Myocyte (in vitro differentiated cells): ENCODE measurements at places on chromosomes 3 and 15.

- DNase-seq, result no peak
Observed at GRCh38 chr3:107662586-107662985, 139.8 kb downstream of the BBX start.

GRCh38 chr3:14151471-14152083 is 26.7 kb downstream of the TMEM43 start:
- DNase-seq, result no peak

DNA sequence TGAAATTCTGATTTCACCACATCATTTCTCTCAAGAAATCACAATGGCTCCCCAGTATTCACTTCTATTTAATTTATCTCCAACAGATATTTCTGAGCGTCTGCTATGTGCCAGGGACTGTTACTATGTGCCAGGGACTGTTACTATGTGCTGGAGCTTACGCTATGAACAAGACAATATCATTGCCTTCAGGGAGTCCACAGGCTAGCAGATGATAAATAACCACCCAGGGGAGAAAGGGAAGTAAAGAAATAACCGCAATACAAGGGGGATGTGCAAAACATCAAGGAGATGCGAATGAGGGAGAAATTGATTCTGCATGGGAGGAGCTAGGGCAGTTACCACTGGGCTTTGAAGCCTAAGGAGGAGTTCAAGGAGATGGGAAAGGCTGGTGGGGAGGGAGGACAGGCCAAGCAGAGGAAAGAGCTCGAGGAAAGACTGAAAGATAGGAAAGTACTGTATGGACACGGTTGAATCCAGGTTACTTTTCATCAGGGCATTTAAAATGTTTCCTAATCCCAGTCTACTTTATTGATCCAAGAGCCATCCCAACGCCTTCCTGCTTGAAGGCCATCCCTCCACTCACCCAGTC is 2.5 kb downstream of the THSD4 start:
- no peak for DNase-seq

GRCh38 chr3:64619216-64619615 is 68.6 kb downstream of the ADAMTS9 start:
- DNase-seq, result no peak

DNA sequence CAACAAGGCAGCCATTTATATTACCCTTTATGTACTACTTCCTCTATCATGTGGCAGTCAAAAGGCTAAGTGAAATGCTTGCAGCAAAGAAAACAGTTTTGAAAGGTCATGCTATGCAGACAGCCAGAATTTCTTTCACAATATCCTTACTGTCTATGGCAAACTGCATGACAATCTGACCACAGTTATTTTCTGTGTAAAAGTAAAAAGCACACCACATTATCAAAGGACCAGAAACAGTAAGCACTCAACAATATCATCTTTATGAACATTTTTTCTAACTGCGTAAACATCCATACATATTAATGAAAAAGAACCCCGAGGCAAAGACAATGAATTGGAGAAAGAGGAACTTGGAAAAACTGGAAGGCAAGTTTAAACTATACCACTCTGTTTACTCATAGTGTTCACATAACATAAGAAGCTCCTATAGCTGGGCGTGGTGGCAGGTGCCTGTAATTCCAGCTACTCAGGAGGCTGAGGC is 47.9 kb downstream of the PIK3CB start:
- DNase-seq, result no peak

DNA sequence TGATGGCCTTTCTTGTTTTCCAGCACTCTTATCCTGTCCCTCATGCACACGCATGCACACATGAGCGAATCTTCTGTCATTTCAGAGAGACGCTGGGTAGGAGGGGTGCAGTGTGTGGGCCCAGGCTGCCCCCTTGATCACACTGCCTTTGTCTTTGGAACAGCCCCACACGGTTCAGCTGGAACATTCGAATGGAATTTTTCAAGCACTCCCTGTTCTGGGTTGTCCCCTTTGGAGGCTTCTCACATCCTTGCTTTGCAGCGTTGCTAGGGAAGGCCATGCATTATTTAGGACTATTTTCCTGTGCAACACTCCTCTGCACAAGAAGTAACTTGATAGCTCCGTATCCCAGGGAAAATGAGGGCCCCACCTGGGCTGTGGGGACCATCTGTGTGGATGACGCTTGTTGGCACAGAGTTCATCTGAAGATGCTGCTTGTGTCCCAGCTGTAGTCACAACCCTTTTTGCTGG is 78.4 kb downstream of the SPSB4 start:
- no peak for DNase-seq
